ENCODE measurements at places on chromosomes 13 and 19.

- no peak for DNase-seq
Observed at GRCh38 chr13:85509512-85509911, 289.7 kb downstream of the SLITRK6 start.

DNA sequence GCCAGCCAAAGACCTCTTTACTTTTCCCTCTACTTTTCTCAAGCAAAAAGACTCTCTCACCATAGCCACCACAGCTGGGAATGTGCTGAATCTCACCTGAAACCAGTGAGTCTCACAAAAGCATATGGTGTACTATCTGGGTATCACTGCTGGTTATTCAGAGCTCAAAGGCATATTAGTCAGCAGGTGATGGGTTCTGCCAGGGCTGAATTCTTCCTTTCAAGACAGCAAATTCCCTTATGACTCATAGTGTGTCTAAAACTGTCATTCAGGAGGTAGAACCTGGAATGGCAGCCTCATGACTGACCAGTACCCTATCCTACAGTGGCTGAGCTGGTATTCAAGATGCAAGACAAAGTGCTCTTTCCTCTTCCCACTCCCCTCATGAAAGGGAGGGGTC is 2859.1 kb downstream of the PCDH9 start:
- peak; percentile 89 for DNase-seq

- DNase-seq, result peak; percentile 77
Observed at GRCh38 chr13:85528491-85529217, 270.6 kb downstream of the SLITRK6 start.

- no peak for DNase-seq
Observed at GRCh38 chr19:18049385-18049784, 37.3 kb downstream of the IL12RB1 start.

GRCh38 chr13:24217601-24218281 is 57.2 kb downstream of the SPATA13 start:
- DNase-seq, result no peak

DNA sequence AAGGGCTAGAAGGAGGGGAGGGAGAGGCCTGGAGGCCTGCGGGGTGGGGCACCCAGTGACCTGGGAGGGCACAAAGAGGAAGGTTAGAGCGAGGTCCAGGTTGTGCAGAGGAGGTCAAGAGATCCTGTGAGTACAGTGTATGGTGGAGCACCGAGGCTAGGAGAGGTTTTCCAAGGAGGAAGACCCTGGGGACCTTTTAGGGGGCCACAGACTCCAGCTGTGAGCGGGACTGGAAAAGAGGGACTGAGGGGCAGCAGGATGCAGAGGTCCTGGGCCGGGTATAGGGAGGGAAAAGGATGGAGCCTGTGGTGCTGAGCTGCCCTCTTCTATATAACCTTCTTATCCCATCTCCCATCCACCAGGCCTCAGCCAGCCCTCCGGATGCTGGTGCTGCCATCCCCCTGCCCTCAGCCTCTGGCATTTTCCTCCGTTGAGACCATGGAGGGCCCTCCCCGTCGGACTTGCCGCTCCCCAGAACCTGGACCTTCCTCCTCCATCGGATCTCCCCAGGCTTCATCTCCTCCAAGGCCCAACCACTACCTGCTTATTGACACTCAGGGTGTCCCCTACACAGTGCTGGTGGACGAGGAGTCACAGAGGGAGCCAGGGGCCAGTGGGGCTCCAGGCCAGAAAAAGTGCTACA is 863 bp downstream of the ZNF581 start:
- DNase-seq, result no peak

DNA sequence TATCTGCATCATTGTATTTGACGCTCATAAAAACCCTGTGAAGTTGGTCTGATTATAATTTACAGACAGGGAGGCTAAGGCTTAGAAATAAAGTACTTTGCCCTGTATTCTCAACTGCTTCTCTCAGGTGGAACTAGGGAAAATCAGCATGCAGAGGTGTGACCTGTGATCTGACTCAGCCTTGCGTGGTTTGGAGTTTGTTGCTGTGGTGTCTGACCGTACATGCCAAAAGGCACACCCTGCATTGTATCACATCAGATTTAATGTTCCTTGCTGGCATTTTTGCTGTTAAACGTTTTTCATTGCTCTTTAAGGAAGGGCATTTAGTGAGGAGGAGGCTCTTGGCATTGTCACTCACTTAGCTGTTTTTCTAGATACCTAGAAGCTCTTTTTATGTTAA is 58.8 kb upstream of the C1QTNF9B start:
- DNase-seq, result peak; percentile 55

GRCh38 chr13:98435376-98435775 is 141.5 kb downstream of the STK24 start:
- DNase-seq, result no peak

DNA sequence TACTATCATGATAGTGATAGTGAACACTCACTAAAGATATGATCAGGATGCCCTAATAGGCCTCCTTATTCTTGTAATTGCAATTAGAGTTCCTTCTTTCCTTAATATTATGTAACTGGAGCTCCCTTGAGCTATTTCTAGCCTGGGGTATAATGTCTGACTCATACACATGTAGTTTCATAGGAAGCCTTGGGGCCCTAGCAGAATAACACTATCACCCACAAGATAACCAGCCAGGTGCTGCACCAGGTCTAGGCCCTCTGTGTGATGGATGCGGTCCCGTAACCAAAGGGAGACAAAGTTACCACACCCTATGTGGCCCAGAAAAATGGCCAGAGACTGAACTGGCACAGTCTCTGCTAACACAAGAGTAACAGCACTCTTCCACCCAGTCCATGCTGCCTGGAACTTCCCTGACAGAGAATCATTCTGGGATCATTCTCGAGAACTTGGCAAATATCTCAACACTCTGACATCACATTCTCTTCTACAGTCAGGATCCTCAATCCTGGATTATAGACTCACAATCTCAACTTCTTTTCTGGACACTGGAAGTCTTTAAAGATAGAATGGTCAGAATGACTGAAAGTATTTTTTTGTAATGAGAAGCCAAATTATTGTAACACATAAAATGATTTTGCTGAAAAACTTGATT is 32.6 kb upstream of the IGFL4 start:
- no peak for DNase-seq

DNA sequence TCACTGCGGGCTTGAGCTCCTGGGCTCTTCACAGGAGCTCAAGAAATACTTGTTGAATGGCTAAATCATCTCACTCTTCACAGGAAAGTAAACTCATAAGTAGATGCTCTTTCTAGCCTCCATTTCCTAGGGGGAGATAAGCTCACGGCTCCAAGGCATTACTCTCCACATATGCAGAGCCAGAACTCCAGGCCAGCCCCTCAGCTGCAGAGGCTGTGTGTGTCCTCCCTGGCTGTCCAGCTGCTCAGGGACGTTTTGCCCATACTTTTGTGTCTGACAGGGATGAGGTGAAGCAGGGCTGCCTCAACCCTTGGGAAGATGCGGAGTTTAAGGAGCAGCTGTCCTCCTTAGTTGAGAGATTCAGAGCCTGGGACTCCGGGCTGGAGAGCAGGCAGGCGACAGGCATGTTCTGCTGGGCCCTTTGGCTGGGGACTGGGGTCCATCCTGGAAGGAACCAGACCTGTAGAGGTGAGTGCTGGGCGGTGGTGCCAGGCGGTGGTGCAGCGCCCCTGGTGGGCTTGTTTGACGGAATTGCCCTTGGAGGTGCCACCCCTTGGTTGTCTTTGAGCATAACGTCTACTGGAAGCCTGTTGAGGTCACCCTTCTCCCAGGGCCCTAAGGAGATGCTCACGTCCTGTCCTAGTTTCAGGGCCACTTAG is 20.5 kb upstream of the SLC15A1 start:
- no peak for DNase-seq

- no peak for DNase-seq
Observed at GRCh38 chr19:57443121-57443696, 8.1 kb downstream of the ZNF749 start.

GRCh38 chr19:29940971-29941585 is 961 bp upstream of the URI1 start:
- no peak for DNase-seq

DNA sequence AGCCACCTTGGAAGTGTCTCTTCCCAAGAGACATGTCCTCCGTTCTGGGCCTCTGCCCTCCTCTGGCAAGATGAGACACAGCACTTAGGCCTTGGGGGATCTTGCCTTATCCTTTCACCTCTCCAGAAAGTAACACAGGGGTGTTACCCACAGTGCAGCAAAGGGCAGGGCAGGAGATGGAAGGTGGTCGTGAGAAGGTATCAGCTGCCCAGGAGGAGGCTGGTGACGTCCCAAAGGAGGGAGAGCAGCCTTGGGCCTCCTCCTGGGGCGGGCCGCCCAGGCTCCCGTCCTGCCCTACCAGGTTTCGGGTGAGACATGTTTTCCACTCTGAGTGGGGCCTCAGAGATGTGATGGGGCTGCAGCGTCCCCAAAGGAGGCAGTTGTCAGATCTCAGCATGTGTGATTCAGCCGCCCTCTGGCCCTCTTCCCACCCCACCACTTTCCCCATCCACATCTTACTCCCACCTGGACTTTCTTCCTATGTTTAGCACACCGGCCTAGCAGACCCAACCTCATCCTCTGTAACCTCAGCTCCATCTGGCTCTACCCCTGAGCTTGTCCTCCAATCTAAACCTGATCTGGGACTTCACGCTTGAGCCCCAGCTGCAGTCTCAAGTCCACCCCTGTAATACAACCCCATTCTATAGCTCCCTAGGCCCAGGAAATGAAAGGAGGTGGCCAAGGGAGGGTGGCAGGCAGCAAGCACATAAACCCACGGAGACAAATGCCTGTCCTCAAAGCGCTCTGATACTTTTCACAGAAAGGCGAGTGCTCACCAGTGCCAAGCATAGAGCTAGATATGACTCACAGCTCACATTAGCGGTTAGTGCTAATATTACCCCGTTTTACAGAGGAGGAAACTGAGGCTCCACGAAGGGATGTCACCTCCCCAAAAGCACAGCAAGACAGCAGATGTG is 9.3 kb downstream of the POU2F2 start:
- DNase-seq, result no peak

- no peak for DNase-seq
Observed at GRCh38 chr19:55461974-55462626, 658 bp upstream of the ISOC2 start.

GRCh38 chr19:46634045-46634655 is 1.9 kb downstream of the GNG8 start:
- peak; percentile 98 for DNase-seq

DNA sequence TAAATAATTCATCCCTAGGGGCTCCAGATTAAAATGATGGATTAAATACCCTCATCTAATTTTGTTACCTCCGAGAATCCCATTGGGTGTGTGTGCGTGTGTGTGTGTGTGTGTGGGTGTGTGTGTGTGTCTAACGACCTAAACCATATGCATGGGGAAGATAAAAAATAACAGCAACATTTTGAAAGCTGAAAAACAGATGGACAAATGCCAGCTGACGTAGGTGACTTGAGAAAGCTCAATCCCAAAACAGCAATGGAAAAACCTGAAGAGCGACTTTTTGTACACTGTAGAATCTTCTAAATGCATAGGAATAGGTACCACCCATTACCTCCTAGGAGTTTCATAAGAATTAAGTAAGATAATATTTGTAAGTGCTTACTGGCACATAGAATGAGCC is 8.7 kb upstream of the RPL21 start:
- DNase-seq, result no peak

DNA sequence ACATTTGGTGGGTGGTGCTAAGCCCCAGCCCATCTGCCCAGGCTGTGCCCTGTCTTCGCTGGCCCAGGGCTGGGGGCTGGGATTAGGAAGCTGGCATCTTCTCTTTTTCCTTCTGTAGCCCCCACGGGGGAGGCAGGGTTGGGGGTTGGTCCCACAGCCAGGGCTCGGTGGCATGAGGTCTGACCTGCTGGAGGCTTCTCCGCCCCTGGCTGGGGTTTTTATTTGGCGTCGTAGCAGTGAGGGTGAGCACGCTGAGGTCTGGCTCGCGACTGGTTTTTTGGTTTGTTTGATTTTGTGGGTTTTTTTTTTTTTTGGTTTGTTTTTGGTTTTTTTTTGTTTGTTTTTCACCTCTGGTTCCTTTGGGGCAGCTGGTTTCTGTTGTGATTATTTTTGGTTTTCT is 14.7 kb downstream of the ZNF574 start:
- no peak for DNase-seq

DNA sequence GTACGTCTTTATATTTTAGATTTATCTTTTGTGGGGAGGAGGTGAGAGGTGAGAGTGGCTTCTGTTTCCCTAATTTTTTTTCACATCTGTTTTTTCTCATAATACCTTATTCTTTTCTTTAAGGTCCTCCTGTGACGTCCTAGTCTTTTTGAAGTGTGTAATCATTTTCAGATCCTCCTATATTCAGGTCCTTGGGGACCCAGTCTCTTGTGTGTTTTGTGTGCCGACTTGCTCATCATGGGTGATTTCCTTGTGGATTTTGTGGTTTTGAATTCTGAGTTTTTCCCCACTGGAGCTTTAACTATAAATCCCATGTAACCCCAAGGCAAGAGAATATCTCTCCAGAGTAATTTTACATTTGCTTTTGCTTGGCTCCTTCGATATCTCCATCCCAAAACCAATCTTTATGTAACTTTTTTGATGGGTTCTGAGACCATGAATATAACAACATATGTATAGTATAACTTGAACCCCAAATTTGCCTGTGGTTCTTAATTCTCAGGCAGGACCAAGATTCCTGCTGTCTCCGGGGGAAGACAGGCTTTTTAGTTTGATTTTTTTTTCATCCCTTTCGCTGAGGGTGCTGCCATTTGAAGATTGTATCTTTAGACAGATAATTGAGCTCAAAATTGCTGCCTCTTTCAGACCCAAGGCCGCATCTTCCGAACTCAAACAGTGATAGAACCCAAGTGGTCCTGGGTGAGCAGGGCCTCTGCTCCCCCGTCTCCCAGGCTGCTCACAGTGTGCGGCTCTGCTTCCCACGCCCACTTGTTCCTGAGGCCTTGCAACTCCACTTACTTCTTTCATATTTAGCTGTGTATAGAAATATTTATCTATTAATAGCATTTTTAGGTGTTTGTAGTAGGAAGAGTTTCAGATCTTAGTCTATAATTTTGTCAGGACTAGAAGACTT is 59.1 kb upstream of the GPR183 start:
- peak; percentile 33 for DNase-seq

DNA sequence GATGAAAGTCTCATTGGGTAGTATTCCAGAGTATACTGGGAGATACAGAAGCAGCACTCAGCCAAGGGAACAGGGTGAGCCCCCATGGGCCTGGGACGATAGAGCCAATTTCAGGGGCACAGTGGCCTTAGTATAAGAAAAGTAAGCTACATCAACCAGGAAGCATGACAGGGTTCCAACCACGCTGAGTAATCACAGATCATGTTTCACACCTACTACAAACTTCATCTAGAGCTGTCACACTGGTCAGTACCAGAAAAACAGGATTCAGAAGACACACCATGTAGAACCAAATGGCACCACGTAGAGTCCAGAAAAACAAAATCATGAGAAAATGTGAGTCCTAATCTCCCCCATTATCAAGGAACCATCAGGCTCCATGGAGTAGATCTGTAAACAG is 1292.4 kb upstream of the MIR17HG start:
- no peak for DNase-seq

- DNase-seq, result peak; percentile 64
Observed at GRCh38 chr19:53545271-53546065, 7.5 kb downstream of the ZNF331 start.

DNA sequence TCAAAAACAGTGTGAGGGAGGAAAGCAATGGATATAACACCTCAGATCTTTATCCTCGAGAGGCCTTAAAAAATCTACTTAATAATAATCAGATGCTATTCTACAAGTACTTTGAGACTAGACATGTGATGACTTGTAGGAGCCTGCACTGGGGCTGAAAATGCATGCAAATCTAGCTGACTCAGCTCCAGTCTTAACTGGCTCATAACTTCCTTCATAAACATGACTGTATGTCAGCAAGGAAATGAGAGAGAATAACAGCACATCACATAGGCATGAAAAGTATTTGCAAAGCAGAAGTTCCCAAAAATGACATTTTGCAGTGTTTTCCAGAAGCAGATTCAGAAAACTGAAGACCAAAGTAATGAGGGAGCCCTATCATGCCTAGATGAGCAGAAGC is 38.1 kb downstream of the PSG5 start:
- DNase-seq, result no peak

Data from islet precursor cell (in vitro differentiated cells).